PC-9 (cell line): ENCODE measurements at places on chromosomes 2 and 18. TPM values are rescaled to one million over a fixed set of nuclear protein-coding genes. Genes with fewer than 3 reads are reported as not detected.

The COL4A3 gene
- 2.2 and 3.5 TPM in 2 replicates for total RNA-seq

The SEPTIN10 gene
- total RNA-seq = 112 and 119 TPM in 2 replicates

The PER2 gene
- 18.9 and 22.9 TPM in 2 replicates for total RNA-seq

The POMC gene
- total RNA-seq = not detected in 2 replicates

The OTOS gene
- total RNA-seq = not detected in 2 replicates

The CD8B gene
- total RNA-seq = not detected in 2 replicates

The IGFBP5 gene
- 5.5 and 10.0 TPM in 2 replicates for total RNA-seq

The CKAP2L gene
- total RNA-seq = 17.7 and 28.7 TPM in 2 replicates

The BOLA3 gene
- total RNA-seq = 28.2 and 30.4 TPM in 2 replicates

The LONRF2 gene
- total RNA-seq = not detected in 2 replicates

The C2orf15 gene
- 16.9 and 18.0 TPM in 2 replicates for total RNA-seq

The ATP6V1C2 gene
- not detected in 2 replicates for total RNA-seq

The AQP12A gene
- not detected in 2 replicates for total RNA-seq

The FLACC1 gene
- total RNA-seq = 0.75 and 0.87 TPM in 2 replicates

The VWC2L gene
- not detected in 2 replicates for total RNA-seq

The SF3B6 gene
- total RNA-seq = 106 and 123 TPM in 2 replicates

The ITGA4 gene
- total RNA-seq = 0.15 and 0.35 TPM in 2 replicates

The ADAM23 gene
- 8.9 and 12.0 TPM in 2 replicates for total RNA-seq

The OR6B2 gene
- not detected in 2 replicates for total RNA-seq

The ACADL gene
- 0.20 and 0.24 TPM in 2 replicates for total RNA-seq

The FNDC4 gene
- total RNA-seq = 5.3 and 6.3 TPM in 2 replicates

The SOX11 gene
- total RNA-seq = not detected in 2 replicates

The LINC00305 gene
- not detected in 2 replicates for total RNA-seq

The SLC23A3 gene
- total RNA-seq = 7.1 and 7.9 TPM in 2 replicates

The IL36A gene
- not detected in 2 replicates for total RNA-seq

The FAHD2A gene
- total RNA-seq = 23.0 and 28.7 TPM in 2 replicates

The CFAP65 gene
- total RNA-seq = not detected in 2 replicates

The DSG4 gene
- total RNA-seq = not detected in 2 replicates

The MAP4K4 gene
- total RNA-seq = 100 and 129 TPM in 2 replicates

The NCOA1 gene
- total RNA-seq = 9.1 and 11.6 TPM in 2 replicates

The DYNAP gene
- total RNA-seq = not detected in 2 replicates

The LBX2 gene
- total RNA-seq = 0.76 and 2.0 TPM in 2 replicates

The SCN2A gene
- total RNA-seq = 0.15 TPM in 1 of 2 replicates, not detected in the other

The DSC1 gene
- 0.09 and 0.10 TPM in 2 replicates for total RNA-seq

The ABCB11 gene
- total RNA-seq = not detected in 2 replicates

The CROCC2 gene
- not detected in 2 replicates for total RNA-seq

The CPLX4 gene
- not detected in 2 replicates for total RNA-seq

The MARCO gene
- not detected in 2 replicates for total RNA-seq

The PLEK gene
- total RNA-seq = not detected in 2 replicates

The CD226 gene
- total RNA-seq = 0.13 TPM in 2 replicates

The STRN gene
- total RNA-seq = 33.5 and 37.6 TPM in 2 replicates

The GALR1 gene
- total RNA-seq = not detected in 2 replicates

The GPR45 gene
- not detected in 2 replicates for total RNA-seq
